ENCODE measurements at places on chromosomes 3 and 15. TPM values are rescaled to one million over a fixed set of nuclear protein-coding genes. Genes with fewer than 3 reads are reported as not detected.

Gene ROPN1B
- not detected for total RNA-seq

Gene ZCWPW2
- not detected for total RNA-seq

Gene GALNT15
- not detected for total RNA-seq

Gene REC114
- total RNA-seq, result not detected

Gene SI
- total RNA-seq, result not detected

Gene ISLR2
- total RNA-seq, result 0.29 TPM

Gene TF
- 1.1 TPM for total RNA-seq

Gene SCN5A
- 1.3 TPM for total RNA-seq

Gene GNAT1
- 0.09 TPM for total RNA-seq

Gene ACP3
- total RNA-seq, result not detected

Gene LRIG1
- 5.2 TPM for total RNA-seq

Gene ZNF592
- 23.0 TPM for total RNA-seq

Gene SLC28A2
- not detected for total RNA-seq

Gene OXTR
- total RNA-seq, result 11.7 TPM

Gene ACAN
- total RNA-seq, result 0.21 TPM

Gene SNX22
- 1.5 TPM for total RNA-seq

Gene MON1A
- total RNA-seq, result 9.4 TPM

Gene CLDN18
- not detected for total RNA-seq

Gene RHO
- not detected for total RNA-seq

Gene CAPN3
- total RNA-seq, result 0.21 TPM

Gene FEZF2
- not detected for total RNA-seq

Gene TRH
- not detected for total RNA-seq

Gene SCAANT1
- total RNA-seq, result not detected

Gene PLSCR4
- 4.4 TPM for total RNA-seq

Gene PLSCR2
- not detected for total RNA-seq

Gene ADAMTS7
- total RNA-seq, result 3.4 TPM

Measured in A549 treated with DMSO at 1 μM for 4 hours (cell line).